Karpas-422 (cell line): ENCODE measurements at places on chromosomes 12 and 14. TPM values are rescaled to one million over a fixed set of nuclear protein-coding genes. Genes with fewer than 3 reads are reported as not detected.

SINHCAF gene
- total RNA-seq: 73.7 and 117 TPM in 2 replicates

ACAD10 gene
- total RNA-seq: 36.9 and 38.9 TPM in 2 replicates

GRCh38 chr14:54566410-54567223, at the start of gene SAMD4A:
Gene SAMD4A (plus strand): TSS chr14:54567128. CDS start chr14:54567917, 789 bp downstream.
- peak; percentile 98 for DNase-seq

DNA sequence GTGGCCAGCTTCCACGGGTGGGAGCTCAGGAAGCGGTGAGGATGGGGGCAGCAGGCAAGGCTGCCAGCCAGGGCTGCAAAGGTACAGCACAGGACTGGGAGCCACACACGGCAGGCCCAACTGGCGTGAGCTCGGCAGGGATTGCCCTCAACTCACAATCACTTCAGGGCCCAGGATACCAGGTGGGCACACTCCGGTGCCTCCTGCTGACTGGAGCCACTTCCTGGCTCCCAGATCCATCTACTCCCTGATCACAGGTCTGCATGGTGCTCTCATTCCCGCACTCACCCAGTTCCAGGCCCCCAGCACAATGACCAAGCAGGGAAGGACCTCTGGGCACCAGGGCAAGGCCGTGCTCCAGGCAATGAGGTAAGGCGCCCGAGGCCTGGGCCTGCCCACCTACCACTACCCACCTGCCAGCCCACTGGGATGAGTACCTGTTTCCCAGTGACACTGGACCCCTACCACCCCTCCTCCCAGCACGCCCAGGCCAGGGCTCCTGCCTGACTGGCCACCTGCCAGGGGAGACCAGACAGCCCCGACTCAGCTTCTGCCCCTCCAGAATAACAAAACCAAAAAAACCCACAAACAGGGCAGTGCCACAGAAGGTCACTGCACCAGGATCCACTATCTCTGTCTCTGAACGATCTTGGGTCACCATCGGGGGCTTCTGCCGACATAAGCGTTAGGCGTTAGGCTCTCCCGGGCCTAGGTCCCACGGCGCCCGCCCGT, 1.8 kb downstream of the JAG2 start:
- no peak for DNase-seq

- DNase-seq: no peak
These were observed 188.6 kb upstream of the SOX5 start for GRCh38 chr12:24138041-24138440.

- DNase-seq: no peak
These were observed 32.0 kb downstream of the DAO start for GRCh38 chr12:108911915-108912314.

GRCh38 chr12:120060196-120060595, 56.4 kb downstream of the RAB35 start:
- DNase-seq: no peak
